Endothelial cell of umbilical vein (primary cell): ENCODE measurements at places on chromosomes 13 and 19.
A peak's percentile ranks its signal among the peaks of the same experiment; 100 is the strongest.

DNA sequence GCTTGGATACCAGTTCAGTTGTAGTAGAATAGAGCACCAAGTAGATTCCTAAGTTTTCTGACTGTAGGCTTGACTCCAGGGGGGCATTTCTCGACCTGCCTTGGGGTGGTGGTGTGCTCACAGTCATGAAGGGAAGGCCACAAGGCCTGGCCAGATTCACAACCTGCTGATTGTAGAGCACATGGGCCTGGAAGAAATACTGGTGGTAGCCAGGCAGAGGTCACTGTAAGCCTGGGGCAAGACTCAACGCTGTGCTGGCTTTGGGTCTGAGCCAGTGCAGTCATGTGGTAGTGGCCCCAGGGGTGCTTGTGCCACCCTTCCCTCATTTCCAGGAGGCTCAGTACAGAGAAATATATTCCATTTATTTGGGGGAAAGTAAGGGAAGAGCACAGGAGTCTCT, 832.3 kb upstream of the SLC10A2 start:
- DNase-seq: no peak

GRCh38 chr13:24858953-24859352, 95.0 kb downstream of the RNF17 start:
- no peak for DNase-seq

GRCh38 chr13:41465241-41465847, 8.0 kb downstream of the RGCC start:
- peak; percentile 96 for DNase-seq

- DNase-seq: no peak
Measured at GRCh38 chr19:35729763-35730162, 12.0 kb downstream of the KMT2B start.
